T-helper 9 cell (primary cell): ENCODE measurements at places on chromosomes 2 and 18.
A peak's percentile ranks its signal among the peaks of the same experiment; 100 is the strongest.

DNA sequence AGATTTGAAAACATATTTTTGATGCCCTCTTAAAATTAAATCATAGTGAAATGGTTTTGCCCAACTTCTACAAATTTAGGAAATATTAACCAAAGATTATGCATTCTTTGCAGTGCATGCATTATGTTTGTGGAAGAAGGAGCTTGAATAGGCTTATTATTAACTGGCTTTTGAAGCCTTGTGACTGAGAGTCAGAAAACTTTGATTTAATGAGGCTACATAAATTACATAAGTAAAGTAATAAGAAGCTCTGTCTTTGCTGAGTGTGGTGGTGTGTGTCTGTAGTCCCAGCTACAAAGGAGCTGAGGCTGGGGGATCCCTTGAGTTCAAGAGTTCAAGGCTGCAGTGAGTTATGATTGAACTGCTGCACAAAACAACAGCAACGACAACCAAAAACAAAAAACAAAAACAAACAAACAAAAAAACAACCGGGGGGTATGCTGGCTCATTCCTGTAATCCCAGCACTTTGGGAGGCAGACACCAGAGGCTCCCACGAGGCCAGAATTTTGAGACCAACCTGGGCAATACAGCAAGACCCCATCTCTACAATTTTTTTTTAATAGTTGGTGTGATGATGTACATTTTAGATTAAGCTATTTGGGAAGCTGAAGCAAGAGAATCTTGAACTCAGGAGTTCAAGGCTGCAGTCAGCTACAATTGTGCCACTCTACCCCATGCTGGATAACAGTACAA lies 57.0 kb upstream of the LRRTM4 start:
- no peak for DNase-seq

DNA sequence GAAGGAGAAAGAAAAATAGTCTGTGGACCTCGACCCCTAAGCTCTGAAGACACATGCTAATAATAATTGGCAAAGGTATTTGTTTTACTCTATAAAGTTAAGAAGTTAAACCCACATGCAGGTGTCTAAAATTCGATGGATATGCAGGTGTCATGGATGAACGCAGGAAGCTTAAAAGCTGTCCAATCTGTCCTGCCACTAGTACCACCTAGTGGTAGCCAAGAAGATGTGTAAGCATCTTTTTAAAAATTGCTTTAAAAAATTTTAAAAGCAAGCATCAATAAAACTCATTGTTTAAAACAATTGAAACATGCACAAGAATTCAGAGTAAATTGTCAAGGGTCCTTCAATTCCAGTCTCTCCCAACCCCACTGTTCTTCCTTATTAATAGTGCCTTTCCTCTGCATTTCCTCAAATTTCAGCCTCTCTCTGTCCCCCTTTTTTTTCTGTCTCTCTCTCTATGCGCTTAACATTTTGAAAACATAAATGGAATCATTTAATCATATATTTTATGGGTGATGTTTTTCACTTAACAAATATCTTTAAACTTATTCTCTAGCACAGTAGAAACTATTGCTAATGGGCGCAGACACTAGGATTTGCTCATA lies 30.6 kb upstream of the PPP3R1 start:
- DNase-seq = no peak

GRCh38 chr2:11508279-11508678 lies 25.6 kb upstream of the GREB1 start:
- DNase-seq = no peak

GRCh38 chr18:76405681-76406356 lies 89.2 kb downstream of the ZNF516 start:
- peak; percentile 45 for DNase-seq

- DNase-seq = no peak
Observed at GRCh38 chr2:218879776-218880101, 913 bp upstream of the WNT10A start.

- DNase-seq = no peak
Observed at GRCh38 chr18:48922801-48923730, 27.7 kb downstream of the SMAD7 start.

- no peak for DNase-seq
Observed at GRCh38 chr2:64770137-64770780, 116.5 kb upstream of the SERTAD2 start.

DNA sequence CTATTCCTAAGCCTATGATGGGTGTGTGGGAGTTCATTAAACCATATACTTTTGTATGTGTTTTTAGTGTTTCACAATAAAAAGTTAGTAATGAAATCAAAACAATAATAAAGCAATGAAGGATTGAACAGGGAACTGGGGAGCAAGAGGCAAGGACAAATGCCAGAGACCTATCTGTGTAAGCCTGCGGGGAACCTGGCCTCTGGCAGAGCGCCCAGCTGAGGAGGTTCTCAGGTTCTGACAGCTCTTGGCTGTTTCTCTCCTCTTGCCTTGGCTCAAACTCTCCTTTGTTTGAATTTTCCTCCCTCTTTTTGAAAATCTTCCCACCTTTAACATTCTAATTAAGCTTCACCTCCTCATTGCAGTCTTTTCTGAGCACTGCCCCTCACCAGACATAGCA lies 200.0 kb upstream of the NCKAP5 start:
- no peak for DNase-seq

GRCh38 chr18:6397931-6398566 lies 16.7 kb downstream of the L3MBTL4 start:
- no peak for DNase-seq

DNA sequence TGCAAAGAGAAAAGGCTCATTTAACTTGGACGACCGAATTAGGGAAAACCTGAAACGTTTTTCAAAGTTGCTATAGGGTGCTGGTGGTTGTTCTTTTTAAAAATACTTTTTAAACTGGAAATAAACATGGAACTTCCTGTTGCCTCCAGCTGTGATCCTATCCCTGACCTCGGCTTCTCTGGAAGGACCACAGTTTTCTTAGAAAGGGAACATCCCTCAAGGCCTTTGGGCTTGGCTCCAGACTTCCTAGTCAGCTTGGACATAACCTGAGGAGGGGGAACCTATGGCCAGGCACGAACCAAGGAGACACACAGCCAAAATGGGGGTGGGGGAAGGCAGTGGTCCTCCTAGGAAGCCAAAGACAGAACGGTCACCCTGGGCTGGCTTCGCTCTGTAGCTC lies 57.7 kb downstream of the CENPO start:
- DNase-seq = no peak

GRCh38 chr2:105504459-105504858 lies 105.6 kb upstream of the FHL2 start:
- no peak for DNase-seq

DNA sequence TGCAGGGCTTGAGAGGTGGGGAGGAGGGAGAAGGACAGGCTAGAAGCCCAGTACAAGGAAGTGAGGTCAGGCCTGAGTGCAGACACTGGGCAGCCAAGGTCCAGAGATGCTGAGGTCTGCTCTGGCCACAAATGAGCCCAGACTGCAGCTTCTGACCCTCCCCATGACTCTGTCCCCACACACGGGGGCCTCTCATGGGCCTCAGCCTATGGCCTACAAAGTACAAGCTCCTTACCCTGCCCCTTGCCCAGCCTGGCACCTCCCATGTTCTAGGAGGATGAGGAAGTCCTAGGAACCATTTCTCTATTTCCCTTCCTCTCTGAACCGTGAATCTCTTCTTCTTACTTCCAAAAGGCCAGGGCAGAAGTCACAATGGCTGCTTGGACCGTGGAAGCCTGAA lies 193.8 kb downstream of the ANKRD30B start:
- no peak for DNase-seq

DNA sequence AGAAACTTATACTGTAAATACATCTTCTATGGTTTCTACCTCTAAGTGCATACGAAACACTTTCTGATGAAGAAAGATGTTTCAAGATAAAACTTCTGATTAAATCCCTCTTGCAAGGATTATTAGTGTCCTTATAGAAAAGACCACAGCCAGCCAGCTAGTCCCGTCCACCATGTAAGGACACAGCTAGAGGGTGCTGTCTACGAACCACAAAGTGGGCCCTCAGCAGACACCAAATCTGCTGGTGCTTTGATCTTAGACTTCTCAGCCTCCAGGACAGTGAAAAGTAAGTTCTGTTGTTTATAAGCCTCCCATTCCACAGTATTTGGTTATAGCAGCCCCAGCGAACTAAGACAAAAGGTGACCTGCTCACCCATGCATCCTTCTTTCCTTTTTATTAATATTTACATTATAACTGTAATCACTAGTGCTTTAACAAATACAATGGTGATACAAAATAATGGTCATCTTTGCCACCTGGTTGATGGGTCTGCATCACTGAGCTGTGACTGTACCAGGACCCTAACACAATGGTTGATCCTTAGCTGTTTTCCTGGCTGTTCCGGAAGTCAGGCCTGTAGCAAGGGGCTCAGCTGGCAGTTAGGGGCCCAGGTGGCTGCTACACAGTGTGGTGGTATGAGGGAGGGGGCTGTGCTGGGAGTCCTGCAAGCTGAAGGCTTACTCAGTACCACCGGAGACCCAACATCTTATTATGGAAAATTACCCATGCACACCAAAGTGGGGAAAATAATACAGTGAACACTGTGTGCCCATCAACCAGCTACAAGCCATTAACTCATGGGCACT lies 108.5 kb upstream of the SMAD7 start:
- no peak for DNase-seq

GRCh38 chr2:172790404-172790803 lies 54.8 kb downstream of the RAPGEF4 start:
- no peak for DNase-seq

GRCh38 chr18:23743733-23744333 lies 54.6 kb downstream of the LAMA3 start:
- no peak for DNase-seq

- no peak for DNase-seq
Observed at GRCh38 chr2:143955401-143956065, 564.4 kb downstream of the ZEB2 start.
